Renal cortical epithelial cell (primary cell): ENCODE measurements at places on chromosomes 6 and 20. TPM values are rescaled to one million over a fixed set of nuclear protein-coding genes. Genes with fewer than 3 reads are reported as not detected.

DNA sequence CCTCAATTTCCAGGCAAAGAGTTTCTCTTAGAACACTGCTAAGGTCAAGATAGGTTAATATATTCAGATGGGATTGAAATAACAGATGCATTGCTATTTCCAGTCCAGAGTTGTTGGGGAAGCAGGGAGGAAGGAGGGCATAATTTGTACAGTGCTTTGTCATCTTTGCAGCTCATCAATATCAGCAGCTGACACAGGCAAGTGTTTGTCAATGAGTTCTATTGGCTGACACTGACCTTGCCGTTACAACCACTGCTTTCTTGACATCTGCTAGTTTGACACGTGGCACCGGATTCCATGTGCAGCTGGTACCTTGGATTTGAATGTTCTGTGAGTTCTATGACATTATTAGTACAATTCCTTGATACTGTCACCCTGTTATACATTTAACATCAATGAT is 28.0 kb upstream of the MLIP start:
- no peak for DNase-seq

DNA sequence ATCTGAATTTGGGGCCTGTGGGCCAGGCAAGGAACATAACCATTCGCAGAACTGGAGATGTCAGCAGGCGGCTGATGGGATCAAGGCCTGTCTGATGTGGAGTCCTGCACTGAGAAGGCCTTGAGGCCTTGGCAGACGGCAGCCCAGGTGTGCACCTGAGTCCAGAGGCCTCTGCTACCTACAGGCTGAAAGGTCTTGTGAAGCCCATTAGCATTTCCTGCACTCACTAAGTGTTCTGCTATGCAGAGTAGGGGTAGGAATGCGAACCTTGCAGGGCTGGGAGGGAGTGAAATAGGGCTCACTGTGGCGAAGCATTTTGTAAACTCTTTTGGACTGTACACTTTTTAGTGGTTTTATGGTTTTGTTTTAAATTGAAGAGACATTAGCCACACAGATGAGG is 48.3 kb upstream of the RNF24 start:
- no peak for DNase-seq

DNA sequence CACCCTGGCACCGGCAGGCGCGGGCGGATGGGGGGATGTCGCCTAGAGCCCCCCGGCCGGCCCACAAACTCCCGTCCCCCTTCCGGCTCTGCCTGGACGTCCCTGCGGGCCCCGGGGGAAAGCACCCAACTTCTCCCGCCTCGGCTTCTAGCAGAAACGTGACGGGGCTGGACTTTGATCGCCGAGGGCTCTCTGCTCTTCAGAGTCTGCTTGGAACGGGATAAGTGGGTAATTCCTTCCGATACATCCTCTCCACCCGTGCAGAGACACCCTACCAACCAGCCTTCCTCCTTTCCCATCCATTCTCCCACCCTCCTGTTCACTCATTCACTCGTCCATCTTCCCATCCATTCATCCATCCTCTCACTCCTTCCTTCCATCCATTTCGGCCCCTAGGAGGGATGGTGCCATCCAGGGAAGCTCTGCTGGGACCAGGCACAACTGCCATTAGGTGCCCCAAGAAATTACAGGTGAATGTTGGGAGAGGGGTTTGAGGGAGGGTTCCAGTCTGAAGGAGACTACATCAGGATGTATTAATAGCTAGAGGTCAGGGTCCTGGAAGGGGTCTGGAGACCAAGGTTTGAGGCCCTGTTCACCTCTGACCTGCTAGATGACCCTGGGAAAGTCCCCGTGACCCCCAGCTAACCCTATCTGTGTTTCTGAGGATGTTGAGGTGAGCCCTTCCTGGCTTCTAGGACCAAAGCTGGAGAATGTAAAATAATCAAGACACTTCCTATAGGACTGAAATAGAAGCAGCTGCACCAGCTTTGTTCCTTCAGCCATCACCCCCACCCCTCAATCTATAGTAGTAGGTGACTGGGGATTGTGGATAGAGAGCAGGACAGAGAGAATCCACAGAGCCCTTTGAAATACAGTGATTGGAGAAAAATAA is 538 bp downstream of the TTLL9 start:
- DNase-seq, result no peak

The TRMT11 gene
- 26.9 and 27.2 TPM in 2 replicates for total RNA-seq

- peak; percentile 85 for DNase-seq
Measured at GRCh38 chr20:51487565-51488268, 54.8 kb downstream of the NFATC2 start.

The FNDC1 gene
- 0.10 TPM in 1 of 2 replicates, not detected in the other for total RNA-seq
